ENCODE measurements at places on chromosomes 3 and 15.
A peak's percentile ranks its signal among the peaks of the same experiment; 100 is the strongest.

DNA sequence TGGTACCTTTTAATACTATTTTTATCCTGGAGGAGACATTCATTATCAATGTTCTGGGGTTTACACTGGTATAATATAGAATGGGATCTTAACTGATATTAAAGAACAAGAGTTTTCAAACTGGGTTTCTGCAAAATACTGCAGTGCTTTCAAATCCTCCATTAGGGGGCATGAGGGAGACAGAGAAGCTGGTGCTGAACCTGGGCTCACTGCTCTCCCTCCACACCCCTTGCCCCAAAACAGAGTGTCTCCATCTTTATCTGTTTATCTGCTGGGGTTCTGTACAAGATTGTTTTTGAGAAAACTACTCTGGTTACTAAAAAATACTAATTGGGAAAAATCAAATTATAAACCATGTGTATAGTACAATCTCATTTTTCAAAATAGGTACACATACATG lies 41.7 kb downstream of the CADPS start:
- DNase-seq: no peak

- DNase-seq: no peak
Observed at GRCh38 chr3:113234028-113234427, 22.7 kb downstream of the BOC start.

DNA sequence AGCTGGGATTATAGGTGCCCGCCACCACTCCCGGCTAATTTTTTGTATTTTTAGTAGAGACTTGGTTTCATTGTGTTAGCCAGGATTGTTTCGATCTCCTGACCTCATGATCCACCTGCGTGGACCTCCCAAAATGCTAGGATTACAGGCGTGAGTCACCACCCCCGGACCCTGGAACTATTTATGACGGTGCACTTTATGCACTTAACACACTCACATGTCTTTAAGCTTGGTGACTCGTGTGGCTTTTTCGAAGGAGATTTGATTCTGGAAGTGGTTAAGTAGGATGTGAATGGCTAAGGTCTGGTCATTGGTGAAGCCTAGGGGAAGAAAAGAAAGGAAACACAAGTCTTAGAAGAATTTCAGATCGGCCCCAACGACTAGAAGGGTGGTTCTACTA lies 20.3 kb downstream of the BBS4 start:
- DNase-seq: no peak

DNA sequence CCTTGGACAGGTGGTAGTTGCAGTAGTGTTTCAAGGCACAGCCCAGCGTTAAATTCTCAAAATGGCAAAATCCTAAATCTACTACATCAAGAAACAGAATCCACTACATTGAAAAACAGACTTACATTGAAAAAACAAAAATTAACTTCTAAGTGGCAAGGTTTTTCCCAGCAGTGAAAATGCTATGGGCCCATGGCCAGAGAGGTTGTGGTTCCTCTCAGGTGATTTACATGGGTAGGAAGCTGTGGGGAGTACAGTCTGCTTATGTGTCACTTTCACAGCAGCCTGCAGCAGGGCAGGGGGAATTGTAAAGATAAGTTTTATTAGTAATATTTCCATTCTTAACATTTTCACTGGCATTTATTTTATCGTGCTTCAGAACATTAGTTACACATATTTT lies 24.9 kb downstream of the TTC14 start:
- DNase-seq: no peak

DNA sequence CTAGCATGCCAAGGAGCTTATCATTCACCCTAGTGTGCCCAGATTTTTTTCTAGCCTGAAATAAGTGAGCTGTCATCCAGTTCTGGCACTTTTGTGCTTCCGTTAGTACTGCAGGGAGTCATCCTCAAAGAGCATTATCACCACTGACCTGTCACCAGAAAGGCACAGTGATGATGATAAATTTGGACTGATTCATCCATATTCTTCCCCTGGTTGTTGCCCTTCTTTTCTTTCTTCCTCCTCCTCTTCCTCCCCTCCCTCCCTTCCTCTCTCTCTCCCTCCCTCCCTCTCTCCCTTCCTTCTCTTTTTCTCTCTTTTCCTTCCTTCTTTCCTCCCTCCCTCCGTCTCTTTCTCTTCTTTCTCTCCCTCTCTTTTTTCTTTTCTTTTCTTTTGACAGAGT lies 21.3 kb downstream of the SLC35G2 start:
- no peak for DNase-seq

GRCh38 chr3:11379238-11379823 lies 107.1 kb downstream of the ATG7 start:
- DNase-seq: peak; percentile 84

DNA sequence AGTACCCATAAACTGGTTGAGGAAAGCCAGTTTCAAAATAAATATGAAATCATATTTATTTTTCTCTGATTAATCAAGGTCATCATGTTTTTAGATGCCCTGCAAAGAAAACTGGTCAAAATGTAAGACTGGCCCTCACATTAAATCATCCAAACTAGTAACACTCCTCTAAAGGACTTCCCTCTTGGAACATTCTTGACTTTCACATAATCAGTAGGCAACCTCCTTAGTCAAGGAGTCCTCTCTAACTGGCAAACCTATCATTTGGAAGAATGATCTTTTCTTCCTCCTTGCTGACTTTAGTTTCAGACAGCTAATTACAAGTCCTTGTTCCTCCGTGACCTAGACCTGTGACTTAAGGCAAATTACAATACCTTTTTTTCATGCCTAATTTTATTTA lies 82.5 kb upstream of the DCBLD2 start:
- no peak for DNase-seq

DNA sequence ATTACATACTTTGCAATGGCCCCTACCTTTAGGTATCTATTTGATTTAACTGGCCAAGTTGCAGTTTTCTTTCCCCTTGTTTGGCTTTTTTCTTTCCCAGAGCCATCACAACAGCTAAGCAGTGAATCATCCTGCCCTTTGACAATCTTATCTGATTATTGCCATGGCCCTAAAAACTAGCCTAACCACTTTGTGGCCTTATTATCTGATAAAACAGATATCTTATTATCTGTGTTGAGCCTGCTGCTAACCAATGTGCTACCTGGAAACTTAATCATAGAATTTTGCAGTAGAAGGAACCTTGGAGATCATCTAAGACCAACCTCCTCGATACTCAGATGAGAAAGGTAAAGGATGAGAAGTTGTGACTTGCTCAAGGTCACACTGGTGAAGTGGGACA lies 37.1 kb downstream of the EIF4E3 start:
- no peak for DNase-seq

- no peak for DNase-seq
Observed at GRCh38 chr3:45078910-45079522, 52.9 kb downstream of the CLEC3B start.

DNA sequence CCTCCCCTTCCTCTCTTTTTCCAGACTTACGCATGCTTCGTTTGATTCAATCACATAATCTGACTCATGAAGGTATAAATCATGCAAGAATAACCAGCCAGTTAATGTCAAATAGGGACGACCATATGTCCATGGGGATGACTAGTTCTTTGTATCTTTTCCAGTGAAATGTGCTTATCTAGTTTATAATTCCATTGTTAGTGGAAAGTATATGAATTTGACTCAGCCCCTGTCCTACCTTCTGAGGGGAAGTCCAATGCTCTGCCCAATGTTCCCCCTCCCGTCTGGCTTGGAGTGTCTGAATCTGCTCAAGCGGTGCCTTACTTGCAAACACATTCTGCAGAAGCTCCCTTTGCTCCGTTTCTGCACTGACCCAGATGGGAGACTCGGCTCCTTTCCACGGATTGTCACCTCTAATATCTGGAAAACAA lies 55.0 kb upstream of the EPHB3 start:
- peak; percentile 40 for DNase-seq

- DNase-seq: no peak
Observed at GRCh38 chr3:52504977-52505376, 9.8 kb downstream of the STAB1 start.

GRCh38 chr3:108698461-108698860 lies 58.7 kb downstream of the RETNLB start:
- no peak for DNase-seq

DNA sequence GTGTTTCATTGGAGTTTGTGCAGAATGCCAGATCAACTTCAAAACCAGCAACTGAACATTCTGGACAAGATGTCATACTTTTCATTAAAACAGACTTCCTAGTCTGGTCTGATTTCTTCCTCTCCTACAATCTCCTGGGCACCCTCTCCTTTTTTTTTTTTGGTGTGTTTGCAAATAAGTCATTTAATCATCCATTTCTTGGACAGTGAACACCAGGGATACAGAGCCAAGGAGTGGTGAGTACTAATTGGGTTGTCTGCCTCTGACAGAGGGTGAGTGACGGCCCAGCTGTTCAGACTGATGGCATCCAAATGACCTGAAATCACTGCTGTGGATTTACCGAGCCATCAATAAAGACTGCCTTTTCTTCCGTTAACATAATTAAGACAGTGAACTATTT lies 158.0 kb downstream of the STT3B start:
- DNase-seq: no peak

GRCh38 chr3:137204409-137204808 lies 246.6 kb downstream of the IL20RB start:
- DNase-seq: no peak

DNA sequence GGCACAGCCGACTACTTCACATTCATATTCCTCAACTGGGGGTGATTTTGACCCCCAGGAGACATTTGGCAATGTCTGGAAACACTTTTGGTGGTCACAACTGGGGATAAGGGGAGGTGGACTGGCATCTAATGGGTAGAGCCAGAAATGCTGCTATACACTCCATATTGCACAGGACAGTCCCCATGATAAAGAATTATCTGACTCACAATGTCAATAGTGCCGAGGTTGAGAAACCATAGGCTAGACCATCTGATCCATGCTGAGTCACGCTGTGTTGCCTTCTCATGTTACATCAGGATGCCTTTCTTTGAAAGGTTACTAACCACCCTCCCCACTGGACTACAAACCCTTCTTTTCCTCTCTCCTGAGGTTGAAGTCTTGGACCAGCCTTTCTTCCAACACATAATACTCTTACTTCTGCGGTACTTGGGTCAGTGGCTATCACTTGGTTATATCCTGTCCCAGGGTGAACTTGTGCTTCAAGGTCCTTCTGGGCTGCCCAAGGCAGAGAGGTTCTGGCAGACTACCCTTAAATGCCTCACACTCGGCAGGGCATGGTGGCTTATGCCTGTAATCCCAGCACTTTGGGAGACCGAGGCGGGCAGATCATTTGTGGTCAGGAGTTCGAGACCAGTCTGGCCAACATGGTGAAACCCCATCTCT lies 68.8 kb downstream of the CTNNB1 start:
- DNase-seq: peak; percentile 32

DNA sequence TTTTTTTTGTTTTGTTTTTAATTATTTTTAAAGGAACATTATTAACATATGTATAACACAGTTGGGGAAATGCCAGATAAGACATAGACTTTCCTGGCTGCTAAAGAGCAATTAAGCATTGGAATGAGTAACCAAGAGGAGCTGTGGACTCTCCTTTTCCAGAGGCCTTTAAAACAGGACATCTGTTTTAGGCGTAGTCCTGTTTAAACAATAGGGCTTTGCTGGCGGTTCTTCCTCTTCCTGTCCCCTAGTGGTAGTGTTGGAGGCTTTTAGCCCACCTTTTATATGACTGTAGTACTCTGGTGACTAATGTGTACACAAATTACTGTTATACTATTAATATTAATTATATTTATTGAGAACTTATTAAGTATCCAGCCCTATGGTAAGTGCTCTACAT lies 81.9 kb downstream of the PPARG start:
- DNase-seq: peak; percentile 83

GRCh38 chr3:163129287-163129686 lies 1632.7 kb downstream of the OTOL1 start:
- no peak for DNase-seq

DNA sequence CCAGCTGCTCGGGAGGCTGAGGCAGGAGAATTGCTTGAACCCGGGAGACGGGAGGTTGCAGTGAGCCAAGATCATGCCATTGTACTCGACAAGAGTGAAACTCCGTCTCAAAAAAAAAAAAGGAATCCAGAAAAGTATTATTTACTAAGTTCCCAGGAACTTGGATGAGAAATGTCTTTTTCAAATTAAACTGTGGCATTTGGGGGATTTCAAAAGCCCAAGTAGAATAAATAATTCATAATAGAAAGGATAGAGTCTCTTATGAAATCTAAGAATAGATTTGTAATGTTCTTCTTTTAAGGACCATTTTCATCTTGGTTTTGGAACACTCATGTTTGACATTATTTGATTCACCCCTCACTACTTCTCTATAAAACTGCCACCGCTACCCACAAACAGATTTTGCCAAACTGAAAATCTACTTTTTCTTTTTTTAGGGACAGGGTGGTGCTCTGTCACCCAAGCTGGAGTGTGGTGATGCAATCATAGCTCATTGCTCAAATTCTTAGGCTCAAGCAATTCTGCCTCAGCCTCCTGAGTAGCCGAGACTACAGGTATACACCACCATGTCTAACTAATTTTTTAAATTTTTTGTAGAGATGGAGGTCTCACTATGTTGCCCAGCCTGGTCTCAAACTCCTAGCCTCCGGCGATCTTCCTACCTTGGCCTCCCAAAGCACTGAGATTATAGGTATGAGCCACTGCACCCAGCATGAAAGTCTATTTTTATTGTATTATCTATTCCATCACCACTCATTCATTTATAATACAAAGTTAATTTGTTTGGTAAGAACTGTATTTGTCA lies 99.3 kb downstream of the SENP2 start:
- no peak for DNase-seq

- DNase-seq: no peak
Observed at GRCh38 chr15:57718309-57718708, 11.8 kb downstream of the POLR2M start.

DNA sequence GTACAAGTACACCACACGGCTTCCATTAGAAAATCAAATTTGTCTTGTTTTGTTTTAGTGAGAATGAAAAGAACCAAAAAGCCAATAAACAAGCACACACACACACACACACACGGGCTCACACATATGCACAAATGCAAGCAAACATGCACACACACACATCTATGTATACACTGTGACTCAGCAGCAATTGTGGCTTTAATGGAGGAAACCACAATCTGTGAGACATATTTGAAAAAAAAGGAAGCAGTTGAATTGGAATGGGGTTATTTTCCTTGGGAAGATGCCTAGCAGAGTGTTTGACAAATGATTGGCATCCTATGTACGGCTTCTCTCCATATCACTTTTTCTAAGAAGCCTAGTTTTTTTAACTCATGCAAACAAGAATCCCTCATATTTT lies 201.1 kb upstream of the ARRDC4 start:
- DNase-seq: no peak

DNA sequence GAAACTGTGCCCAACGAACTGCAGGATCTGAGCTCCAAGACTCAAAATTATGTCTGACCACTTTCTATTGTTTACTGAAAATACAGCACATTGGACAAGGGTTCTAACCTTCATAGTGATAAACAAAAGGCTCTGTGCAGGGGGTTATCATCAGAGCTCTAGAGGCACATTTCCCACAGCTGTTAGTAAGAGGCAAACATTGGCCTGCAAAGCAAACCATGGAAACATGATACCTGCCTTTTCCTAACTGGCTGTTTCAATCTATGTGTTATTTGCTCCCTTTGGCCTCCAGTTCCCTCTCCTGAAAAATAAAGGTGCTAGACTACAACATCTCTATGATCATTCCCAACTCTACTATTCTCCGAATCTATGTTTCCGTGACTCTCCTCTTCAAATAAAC lies 159.7 kb upstream of the ARHGEF26 start:
- no peak for DNase-seq
